ENCODE measurements at places on chromosomes 16 and 17.

GRCh38 chr17:38800237-38800760 lies 943 bp upstream of the PIP4K2B start:
- peaks cover 7% of the 10 kb centered on the region for H3K36me3 ChIP-seq
- H3K27ac ChIP-seq, result peak overlapping the region; percentile 81
- H3K27me3 ChIP-seq, result no peaks in the 10 kb centered on the region
- peaks cover 21% of the 10 kb centered on the region for H3K4me1 ChIP-seq
- DNase-seq, result no peak

- H3K36me3 ChIP-seq, result no peaks in the 10 kb centered on the region
- no peak overlapping the region for H3K27ac ChIP-seq
- H3K27me3 ChIP-seq, result no peaks in the 10 kb centered on the region
Observed at GRCh38 chr17:3691617-3692067, 4.3 kb downstream of the P2RX5 start.

DNA sequence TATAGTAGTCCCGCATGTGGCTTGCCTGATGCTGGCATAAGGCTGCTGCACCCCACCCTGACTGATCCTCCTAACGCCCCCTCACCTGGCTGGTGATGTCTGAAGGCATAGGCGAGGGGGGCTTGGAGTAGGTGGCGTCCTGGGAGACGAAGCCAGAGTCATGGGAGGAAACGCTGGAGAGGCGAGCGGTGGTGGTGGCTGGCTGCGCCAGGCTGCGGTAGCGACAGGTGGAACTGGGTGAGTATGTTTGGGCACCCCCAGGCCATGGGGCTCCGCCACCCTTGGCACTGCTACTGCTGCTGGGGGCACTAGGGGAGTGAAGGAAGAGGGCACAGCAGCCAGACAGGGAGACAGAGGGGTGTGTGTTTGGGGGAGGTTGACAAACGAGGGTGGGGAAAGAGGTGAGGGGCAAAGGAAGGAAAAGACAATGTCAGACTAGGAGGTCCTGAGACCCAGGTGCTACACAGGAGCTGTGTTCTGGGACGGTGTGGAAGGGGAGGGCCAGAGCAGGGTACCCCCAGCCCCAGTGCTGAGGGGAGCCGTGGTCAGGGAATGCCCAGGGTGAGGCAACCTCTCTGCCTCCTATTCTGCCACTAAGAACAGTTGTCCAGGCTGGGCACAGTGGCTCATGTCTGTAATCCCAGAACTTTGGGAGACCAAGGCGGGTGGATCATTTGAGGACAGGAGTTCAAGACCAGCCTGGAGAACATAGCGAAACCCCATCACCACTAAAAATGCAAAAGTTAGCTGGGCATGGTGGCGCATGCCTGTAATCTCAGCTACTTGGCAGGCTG lies 11.4 kb downstream of the MTSS2 start:
- H3K36me3 ChIP-seq, result no peaks in the 10 kb centered on the region
- H3K4me3 ChIP-seq, result no peak overlapping the region
- no peaks in the 10 kb centered on the region for H3K4me1 ChIP-seq
- H3K27ac ChIP-seq, result no peak overlapping the region

- peak overlapping the region; percentile 80 for H3K27ac ChIP-seq
- peaks cover 7% of the 10 kb centered on the region for H3K36me3 ChIP-seq
- H3K4me1 ChIP-seq, result peaks cover 6% of the 10 kb centered on the region
- no peaks in the 10 kb centered on the region for H3K27me3 ChIP-seq
Observed at GRCh38 chr17:59001158-59001814, 105.4 kb downstream of the TRIM37 start.

- H3K36me3 ChIP-seq, result no peaks in the 10 kb centered on the region
- DNase-seq, result no peak
- H3K27ac ChIP-seq, result no peak overlapping the region
- no peaks in the 10 kb centered on the region for H3K27me3 ChIP-seq
- H3K4me3 ChIP-seq, result no peak overlapping the region
Observed at GRCh38 chr16:82855471-82855870, 228.7 kb downstream of the CDH13 start.

DNA sequence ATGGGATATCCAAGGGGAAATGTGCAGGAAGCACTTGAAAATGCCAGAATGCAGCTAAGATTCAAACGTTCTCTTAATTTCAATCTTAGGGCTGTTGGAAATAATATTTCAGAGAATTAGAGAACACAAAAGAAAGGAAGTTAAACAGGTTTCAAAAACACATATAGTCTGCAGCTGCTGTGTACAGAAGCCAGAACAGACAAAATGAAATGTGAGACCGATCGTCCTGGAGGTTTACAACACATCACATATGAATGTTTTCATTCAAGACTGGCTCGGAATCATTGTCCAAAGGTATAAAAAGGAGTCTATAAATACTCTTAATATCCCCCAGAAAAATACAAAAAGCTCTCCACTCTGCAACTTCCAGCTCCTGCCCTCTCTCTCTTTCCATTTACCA lies 14.3 kb downstream of the CYTH1 start:
- H3K4me3 ChIP-seq, result no peak overlapping the region
- peak overlapping the region; percentile 73 for H3K27ac ChIP-seq
- H3K36me3 ChIP-seq, result no peaks in the 10 kb centered on the region
- H3K4me1 ChIP-seq, result peaks cover 87% of the 10 kb centered on the region
- no peak for DNase-seq

GRCh38 chr17:77916703-77917481 lies 41.6 kb upstream of the TNRC6C start:
- no peak overlapping the region for H3K4me3 ChIP-seq
- H3K36me3 ChIP-seq, result no peaks in the 10 kb centered on the region
- H3K27me3 ChIP-seq, result no peaks in the 10 kb centered on the region
- H3K4me1 ChIP-seq, result no peaks in the 10 kb centered on the region
- H3K27ac ChIP-seq, result no peak overlapping the region
- peak; percentile 23 for DNase-seq

DNA sequence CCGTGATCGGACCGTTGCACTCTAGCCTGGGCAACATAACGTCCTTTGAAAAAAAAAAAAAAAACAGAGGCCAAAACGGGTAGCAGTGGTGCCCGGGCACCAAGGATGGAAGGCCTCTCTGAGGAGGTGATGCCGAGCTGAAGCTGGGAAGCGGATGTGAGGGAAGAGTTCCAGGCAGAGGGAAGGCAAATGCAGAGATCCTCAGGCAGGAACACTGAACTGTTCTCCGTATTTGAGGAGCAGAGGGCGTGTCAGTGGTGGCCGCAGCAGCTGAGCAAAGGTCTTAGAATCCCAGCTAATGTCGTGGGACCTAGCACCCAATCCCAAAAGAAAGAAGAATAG lies 656 bp upstream of the KCTD13 start:
- H3K27ac ChIP-seq, result peak overlapping the region; percentile 94
- peak overlapping the region; percentile 88 for H3K4me3 ChIP-seq
- no peaks in the 10 kb centered on the region for H3K27me3 ChIP-seq
- no peaks in the 10 kb centered on the region for H3K36me3 ChIP-seq
- no peak for DNase-seq
- H3K4me1 ChIP-seq, result peaks cover 18% of the 10 kb centered on the region

- no peaks in the 10 kb centered on the region for H3K27me3 ChIP-seq
- peaks cover 19% of the 10 kb centered on the region for H3K4me1 ChIP-seq
- H3K36me3 ChIP-seq, result peaks cover 28% of the 10 kb centered on the region
Observed at GRCh38 chr16:28821874-28822519, 802 bp upstream of the ATXN2L start.

DNA sequence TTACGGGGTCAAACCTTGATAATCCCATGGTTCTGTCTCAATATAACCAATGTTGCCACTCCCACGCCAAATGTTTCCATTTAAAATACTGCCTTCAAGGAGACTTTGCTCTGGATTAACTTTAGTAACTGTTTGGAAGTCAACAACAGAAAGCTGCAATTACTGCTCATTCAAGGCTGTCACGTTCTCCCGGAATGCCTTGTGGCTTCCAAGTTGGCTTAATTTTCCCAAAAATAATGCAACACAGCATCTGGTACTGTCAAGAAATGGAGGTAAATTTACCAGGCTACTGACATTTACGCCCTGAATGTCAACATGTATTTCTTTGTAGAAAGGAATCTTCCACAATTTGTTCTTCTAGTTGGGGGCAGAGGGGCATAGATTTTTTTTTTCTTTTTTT lies 38.2 kb downstream of the GPRC5B start:
- DNase-seq, result no peak
- H3K36me3 ChIP-seq, result no peaks in the 10 kb centered on the region
- no peak overlapping the region for H3K4me3 ChIP-seq
- H3K27ac ChIP-seq, result no peak overlapping the region
- no peaks in the 10 kb centered on the region for H3K27me3 ChIP-seq

- H3K27ac ChIP-seq, result no peak within 1 kb of the TSS
- no peak within 1 kb of the TSS for H3K4me3 ChIP-seq
- peaks cover 18% of the 10 kb centered on the region for H3K4me1 ChIP-seq
- no peaks in the 10 kb centered on the region for H3K36me3 ChIP-seq
- no peak for DNase-seq
Observed at GRCh38 chr16:66988197-66988788, at the start of gene CES4A. Gene CES4A (plus strand): TSS chr16:66988589. CDS start chr16:66988773, 184 bp downstream.

- no peak for DNase-seq
- H3K36me3 ChIP-seq, result no peaks in the 10 kb centered on the region
- H3K27ac ChIP-seq, result no peak overlapping the region
- H3K4me1 ChIP-seq, result no peaks in the 10 kb centered on the region
- no peak overlapping the region for H3K4me3 ChIP-seq
Observed at GRCh38 chr16:8733849-8734540, 59.6 kb downstream of the ABAT start.

- no peaks in the 10 kb centered on the region for H3K27me3 ChIP-seq
- no peak overlapping the region for H3K27ac ChIP-seq
- no peak overlapping the region for H3K4me3 ChIP-seq
- no peaks in the 10 kb centered on the region for H3K36me3 ChIP-seq
Observed at GRCh38 chr16:2819939-2820835, 3.1 kb downstream of the PRSS21 start.

DNA sequence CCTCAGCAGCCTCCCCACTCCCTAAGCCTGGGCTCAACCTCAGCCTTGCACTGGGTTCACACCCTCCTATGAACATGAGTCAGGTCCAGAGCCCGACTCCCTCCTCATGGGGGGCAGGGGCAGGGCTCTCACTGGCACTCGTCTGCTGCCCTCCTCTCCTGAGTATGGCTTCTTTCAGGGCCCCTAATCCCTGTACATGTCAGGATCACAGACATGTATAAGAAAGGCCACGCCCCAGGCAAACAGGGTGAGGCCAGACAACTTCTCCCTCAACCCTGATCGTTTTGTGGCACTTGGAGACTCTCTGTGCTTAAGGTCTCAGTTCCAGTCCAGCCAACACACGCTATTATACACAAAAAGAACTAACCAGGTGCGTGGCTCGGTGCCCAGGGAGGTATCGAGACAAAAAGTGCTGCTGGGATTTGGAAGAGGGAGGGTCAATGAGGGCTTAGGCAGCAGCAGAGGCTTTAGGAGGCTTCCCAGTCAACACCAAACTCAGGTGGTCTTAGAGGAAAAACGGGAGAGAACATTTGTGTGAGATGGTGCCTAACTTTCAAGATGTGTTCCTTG lies 45.2 kb downstream of the CMTM3 start:
- no peaks in the 10 kb centered on the region for H3K4me1 ChIP-seq
- no peaks in the 10 kb centered on the region for H3K27me3 ChIP-seq

GRCh38 chr16:46918905-46919792 lies 35.0 kb downstream of the GPT2 start:
- DNase-seq, result no peak
- H3K4me1 ChIP-seq, result no peaks in the 10 kb centered on the region
- no peaks in the 10 kb centered on the region for H3K36me3 ChIP-seq
- H3K27me3 ChIP-seq, result no peaks in the 10 kb centered on the region
- H3K4me3 ChIP-seq, result no peak overlapping the region

- H3K27me3 ChIP-seq, result peaks cover 6% of the 10 kb centered on the region
- no peak overlapping the region for H3K4me3 ChIP-seq
- no peak for DNase-seq
- H3K36me3 ChIP-seq, result no peaks in the 10 kb centered on the region
Observed at GRCh38 chr17:36813357-36813756, 123.9 kb upstream of the LHX1 start.

GRCh38 chr17:17411692-17412091 lies 65.1 kb upstream of the MED9 start:
- H3K4me3 ChIP-seq, result no peak overlapping the region
- no peaks in the 10 kb centered on the region for H3K36me3 ChIP-seq
- no peaks in the 10 kb centered on the region for H3K4me1 ChIP-seq
- DNase-seq, result no peak

All from naive thymus-derived CD4-positive, alpha-beta T cell (primary cell).